Mucosa of gallbladder (tissue), 1 donor: ENCODE measurements at places on chromosomes 2 and 18. TPM values are rescaled to one million over a fixed set of nuclear protein-coding genes. Genes with fewer than 3 reads are reported as not detected.

The UNC80 gene
- total RNA-seq, result 14.5 TPM

The GMPPA gene
- 49.2 TPM for total RNA-seq

DNA sequence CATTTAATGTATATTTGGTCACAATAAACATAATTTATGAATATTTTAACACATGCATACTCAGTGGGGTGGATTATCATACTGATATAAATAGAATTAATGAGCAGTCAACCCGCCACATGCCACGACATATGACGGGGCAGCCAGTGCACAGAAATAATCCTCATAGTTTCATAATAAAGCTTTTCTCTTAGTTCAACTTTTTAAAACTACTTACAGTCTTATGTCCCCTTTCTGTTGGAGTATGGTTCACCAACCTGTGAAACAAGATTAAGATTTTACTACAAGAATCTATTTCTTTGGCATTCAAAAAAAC is 75.6 kb upstream of the ETAA1 start:
- no peak for DNase-seq

The FSHR gene
- 0.20 TPM for total RNA-seq

- DNase-seq, result peak; percentile 36
Observed at GRCh38 chr2:170714381-170715061, 616 bp upstream of the SP5 start.

GRCh38 chr2:209423562-209424198 is at the start of gene MAP2:
Gene MAP2, plus strand, starts transcription at chr2:209424047. Its CDS starts 229,124 bp downstream, at chr2:209653171.
- DNase-seq, result peak; percentile 83

DNA sequence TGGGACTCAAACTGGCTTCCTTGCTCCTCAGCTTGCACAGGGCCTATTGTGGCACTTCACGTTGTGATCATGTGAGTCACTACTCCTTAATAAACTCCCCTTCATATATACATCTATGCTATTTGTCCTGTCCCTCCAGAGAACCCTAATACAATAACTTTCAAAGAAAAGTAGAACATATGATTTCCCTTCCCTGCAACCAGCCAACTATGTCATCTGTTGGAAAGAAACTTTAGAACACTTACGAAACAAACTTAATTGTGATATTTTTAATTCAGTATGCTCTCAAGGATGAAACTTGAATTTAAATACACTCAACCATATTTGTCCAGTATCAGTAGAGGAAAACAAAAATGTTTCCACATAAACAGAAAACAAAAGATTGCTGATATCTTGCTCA is 84.4 kb downstream of the DYM start:
- no peak for DNase-seq

The WBP1 gene
- 132 TPM for total RNA-seq

GRCh38 chr2:226993171-226993570 is 157.3 kb downstream of the RHBDD1 start:
- no peak for DNase-seq

GRCh38 chr2:195392446-195393336 is 264.3 kb upstream of the SLC39A10 start:
- DNase-seq, result no peak

The HOXD8 gene
- 1.7 TPM for total RNA-seq

The CRYBA2 gene
- not detected for total RNA-seq

GRCh38 chr18:40055262-40055661 is 1899.8 kb upstream of the PIK3C3 start:
- DNase-seq, result no peak
